ENCODE measurements at places on chromosomes 1 and 21.
A peak's percentile ranks its signal among the peaks of the same experiment; 100 is the strongest.

DNA sequence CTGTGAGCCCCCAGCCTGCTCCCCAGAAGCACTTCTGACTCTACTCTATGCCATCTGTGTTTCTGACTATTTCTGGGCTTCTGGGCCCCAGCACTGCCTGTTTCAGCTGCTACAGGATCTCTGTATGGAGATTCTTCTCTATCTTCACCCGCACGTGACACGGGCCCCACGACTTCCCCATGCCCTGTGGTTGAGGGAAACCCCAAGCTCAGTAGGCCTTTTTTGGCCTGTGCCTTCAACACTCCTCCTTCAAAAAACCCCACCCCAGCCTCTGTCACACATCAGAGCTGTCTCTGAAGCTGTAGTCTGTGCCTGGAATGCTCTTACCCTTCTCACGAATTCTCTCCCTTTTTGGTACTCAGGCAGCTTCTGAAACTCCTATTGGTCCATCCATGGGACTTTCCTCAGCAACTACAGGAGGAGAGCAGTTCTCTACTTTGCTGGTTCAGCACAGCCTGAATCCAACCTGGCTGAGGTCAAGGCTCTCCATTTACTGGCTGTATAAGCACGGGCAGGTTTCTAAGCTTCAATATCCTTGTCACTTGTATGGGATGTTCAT lies 2.0 kb upstream of the NID1 start:
- DNase-seq, result no peak

DNA sequence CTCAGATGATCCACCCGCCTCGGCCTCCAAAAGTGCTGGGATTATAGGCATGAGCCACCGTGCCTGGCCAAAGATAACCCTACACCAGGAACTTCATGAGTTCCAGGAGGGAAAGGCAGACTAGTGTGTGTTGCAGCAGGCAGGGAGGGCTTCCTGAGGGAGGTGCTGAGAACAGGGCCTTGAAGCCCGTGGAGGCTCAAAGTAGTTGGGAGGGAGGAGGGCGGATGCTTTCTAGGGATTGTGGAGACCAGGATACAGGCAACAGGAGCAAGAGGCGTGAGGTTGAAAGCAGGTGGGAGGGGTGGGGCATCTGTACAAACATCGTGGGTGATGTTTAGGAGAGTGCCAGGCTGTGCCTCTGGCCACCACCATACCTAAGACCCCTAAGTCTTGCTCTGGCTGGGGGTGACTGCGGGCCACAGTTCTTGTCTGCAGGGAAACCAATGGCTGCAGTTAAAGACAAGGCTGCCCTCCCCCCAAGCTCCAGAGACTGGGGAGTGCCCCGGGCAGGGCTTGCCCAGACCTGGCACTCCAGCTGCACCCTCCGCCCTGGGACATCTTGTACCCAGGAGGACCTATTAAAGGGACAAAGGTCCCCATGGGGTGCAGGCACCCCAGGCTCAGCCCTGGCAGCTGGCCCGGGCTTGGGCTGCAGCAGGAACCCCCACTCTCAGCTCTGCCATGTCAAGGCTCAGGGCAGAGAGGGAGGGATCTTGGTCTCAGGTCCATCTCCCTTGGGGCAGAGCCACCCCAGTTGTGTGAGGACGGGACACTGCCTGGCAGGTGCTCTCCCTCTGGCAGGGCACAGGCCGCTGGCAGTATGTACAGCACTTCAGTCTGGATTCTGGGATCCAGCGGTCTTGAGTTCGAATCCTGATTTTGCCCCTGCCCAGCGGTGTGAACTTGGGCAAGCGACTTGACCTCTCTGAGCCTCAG lies 22.1 kb upstream of the CASZ1 start:
- no peak for DNase-seq

DNA sequence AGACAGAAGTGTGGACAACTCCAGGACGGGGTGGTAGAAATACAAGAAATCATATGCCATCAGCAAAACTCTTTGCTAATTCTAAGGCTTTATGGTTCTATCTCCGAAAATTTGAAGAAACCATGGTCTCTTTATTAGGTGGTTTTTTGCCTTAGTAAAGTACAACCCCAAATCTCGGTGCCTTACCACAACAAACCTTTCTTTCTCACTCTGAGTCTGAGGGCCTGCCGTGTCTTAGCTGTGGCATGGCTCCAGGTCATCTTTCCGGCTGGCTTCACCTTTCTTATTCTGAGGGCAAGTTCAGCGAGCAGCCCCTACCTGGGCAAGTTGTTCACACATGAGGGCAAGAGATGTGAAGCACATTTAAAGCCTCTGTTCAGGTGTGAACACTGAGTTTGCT lies 280.6 kb downstream of the TTLL7 start:
- no peak for DNase-seq

GRCh38 chr1:246262281-246262680 lies 244.8 kb downstream of the SMYD3 start:
- DNase-seq, result no peak

GRCh38 chr1:48767975-48768510 lies 8.6 kb downstream of the BEND5 start:
- no peak for DNase-seq

- DNase-seq, result no peak
Measured at GRCh38 chr1:52533713-52534112, 19.2 kb downstream of the TUT4 start.

DNA sequence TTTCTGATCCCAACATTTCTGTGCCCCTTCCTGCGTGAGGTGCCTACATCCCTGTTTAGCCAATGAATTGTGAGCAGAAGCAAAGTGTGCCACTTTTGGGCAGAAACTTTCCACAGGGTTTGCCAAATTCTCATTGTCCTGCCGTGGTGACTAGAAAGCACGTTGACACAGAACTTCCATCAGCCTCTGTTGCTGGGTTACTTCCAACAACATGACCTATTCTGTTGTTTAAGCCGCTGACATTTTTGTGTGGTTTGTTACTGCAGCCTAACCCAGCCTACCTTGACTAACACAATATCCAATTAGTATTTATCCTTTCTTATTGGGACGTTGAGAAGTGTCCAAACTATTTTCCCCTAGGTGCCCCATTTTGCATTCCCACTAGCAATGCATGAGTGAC lies 136.8 kb downstream of the URB2 start:
- no peak for DNase-seq

DNA sequence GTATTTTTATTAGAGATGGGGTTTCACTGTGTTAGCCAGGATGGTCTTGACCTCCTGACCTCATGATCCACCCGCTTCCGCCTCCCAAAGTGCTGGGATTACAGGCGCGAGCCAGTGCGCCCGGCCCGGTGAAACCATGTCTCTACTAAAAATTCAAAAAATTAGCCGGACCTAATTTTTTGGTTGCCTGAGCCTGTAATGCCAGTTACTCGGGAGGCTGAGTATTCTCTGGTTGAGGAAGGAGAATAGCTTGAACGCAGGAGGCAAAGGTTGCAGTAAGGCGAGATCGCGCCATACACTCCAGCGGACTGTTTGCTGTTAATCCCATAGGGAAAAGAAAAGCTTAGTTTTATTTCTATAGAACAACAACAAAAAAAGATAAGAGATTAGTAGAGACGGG lies 29.9 kb upstream of the HJV start:
- peak; percentile 18 for DNase-seq

DNA sequence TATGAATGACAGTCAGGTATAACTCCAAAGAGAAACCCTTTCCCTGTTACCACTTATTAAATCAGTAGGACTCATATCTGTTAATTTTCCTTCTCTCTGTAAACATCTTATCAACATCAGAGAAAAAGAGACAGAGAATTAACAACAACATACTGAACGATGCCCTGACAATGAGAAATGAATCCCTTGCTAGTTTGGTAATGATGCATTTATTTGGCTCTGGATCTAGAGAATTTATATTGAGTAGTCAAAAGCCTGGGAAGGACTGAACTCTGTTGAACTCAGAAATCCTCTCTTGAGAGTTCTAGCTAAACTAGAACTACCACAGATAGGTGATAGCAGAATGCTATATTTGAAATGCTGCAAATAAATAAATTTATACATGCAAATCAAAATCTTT lies 325.6 kb downstream of the DISC1 start:
- DNase-seq, result no peak

GRCh38 chr1:228933753-228934152 lies 198.5 kb downstream of the RHOU start:
- no peak for DNase-seq

Data from activated CD4-positive, CD25-positive, alpha-beta regulatory T cell (primary cell).